ENCODE measurements at places on chromosomes 2 and 18.

GRCh38 chr2:223860809-223861738 lies 23.7 kb upstream of the AP1S3 start:
- DNase-seq = no peak

GRCh38 chr2:32877587-32878510 lies 68.9 kb upstream of the LTBP1 start:
- DNase-seq = no peak

DNA sequence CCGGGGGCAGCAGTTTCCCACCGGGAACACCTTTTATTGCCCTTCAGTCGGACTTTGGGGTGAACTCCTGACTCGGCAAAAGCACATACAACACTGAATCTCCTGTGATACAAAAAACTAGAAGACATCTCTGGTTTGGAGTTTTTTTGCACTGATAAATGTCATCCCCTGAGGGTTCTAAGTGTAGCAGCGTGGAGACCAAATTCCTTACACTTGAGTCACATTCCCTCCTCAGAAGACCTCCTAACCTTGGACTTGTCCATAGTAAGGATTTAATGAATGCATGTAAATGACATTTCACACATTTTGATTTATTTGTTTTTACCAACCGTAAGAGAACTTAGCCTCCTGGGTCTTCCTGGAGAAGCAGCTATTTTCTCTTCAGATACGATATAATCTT lies 54.0 kb upstream of the GPR45 start:
- no peak for DNase-seq

DNA sequence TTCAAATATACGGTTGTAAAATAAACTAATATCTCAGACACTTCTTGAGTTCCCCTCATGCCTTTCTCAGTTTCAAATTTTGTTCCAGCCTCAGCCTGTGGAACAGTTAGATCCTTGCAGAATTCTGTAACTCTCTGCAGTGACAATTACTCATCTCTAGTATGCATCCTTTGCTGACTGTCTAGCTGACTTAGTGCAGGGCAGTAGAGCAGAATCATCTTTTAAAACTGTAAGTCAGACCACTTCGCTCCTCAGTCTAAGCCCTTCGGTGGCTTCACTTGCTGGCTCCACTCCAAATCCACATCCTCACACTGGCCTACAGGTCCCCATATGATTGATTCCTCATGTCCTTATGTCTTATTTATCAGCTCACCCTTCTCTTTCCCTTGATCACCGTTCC lies 164.1 kb upstream of the ZSWIM2 start:
- DNase-seq = no peak

- no peak for DNase-seq
Observed at GRCh38 chr2:210503001-210503623, 26.6 kb upstream of the LANCL1 start.

DNA sequence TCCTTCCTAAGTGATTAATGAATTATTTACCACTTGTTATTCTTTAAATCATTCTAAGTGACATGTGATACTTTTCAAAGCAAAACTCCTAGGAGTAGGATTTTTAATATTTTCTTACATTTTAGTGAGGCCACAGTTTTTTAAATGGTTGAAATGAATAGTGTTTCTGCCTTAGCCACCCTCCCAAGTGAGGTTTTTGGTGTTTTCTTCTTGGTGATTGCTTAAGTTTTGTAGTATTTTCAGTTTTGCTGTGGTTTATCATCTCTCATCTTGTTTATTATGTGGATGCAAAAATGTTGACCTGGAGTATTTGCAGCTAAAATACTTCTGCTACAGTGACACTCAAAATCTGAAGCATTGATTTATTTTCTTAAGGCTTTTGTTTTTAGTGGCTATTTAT lies 9.8 kb downstream of the AFTPH start:
- DNase-seq = no peak

GRCh38 chr2:188810586-188810985 lies 163.6 kb upstream of the COL3A1 start:
- no peak for DNase-seq

DNA sequence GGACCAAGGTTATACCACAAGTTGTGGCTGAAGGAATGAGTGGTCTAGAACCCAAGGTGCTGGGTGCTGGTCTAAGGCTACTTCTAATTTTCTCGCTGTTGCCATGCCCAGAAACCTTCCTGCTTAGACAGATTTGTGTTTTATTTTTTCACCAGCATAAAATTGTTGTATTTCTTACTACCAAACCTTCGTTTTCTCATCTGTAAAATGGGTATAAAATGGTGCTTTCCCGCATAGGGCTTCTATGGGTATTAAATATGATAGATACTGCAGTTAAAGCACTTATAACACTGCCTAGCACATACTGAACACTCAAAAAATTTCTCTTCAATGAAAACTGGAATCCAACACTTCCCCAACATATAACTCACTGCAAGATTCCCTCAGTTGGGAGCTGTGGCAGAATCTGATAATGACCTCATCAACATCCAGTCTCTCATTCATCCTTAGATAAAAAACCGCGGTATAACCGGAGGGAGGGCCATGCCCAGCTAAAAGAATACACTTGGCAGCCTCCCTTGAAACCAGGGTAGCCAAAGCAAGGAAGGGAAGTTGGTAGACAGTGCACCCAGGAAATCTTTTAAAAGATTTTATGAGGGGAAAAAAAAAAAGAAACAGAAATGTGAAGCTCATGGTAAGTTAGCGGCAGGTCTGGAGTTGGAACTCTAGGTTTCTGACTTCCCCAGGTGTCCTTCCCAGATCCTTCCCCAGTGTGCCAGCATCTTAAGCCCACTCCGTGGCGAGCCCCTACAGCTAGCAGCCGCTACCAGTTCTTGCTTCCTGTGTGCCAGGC lies 1.2 kb downstream of the NEMP2 start:
- DNase-seq = no peak

DNA sequence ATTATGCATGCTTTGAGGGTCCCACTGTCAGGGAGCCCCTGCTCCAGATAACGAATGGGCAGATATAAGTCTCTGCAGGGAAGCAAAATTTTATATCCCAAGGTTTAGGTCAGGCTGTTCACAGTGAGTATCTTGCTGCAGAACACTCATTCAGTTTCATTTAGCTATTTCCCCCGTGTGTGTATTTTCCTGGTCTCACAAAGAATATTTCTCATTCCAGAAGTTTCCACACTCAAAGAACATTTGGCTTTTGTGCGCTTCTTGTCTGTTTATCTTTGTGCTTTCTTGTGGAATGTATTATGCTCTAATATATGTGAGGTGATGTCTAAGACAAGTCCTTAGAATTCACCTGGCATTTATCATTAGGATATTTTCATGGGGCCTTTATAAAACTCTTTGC lies 140.4 kb upstream of the MMADHC start:
- DNase-seq = no peak

GRCh38 chr2:170122883-170123547 lies 54.9 kb upstream of the MYO3B start:
- no peak for DNase-seq

GRCh38 chr18:53862921-53863320 lies 361.5 kb downstream of the MBD2 start:
- no peak for DNase-seq

- no peak for DNase-seq
Observed at GRCh38 chr2:203246646-203247045, 7.8 kb downstream of the CYP20A1 start.

DNA sequence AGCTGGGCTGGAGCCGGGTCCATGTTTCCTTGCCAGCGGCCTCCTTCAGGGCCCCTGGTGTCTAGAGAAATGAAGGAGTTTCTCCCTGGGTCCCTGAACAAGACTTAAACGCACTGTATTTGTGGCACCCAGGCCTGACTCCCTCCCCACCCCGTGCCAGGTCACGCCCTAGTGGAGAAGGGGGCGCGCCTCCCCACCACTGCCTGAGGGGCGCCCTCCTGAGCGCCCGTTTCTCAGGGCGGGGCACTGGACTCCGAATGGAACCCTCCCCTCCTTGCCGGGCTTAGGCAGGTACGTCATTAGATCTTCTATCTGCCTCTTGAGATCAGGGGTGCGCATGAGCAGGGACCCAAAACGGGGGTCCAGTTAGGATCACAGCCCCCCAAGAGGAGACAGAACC lies 16.3 kb downstream of the ODC1 start:
- no peak for DNase-seq

DNA sequence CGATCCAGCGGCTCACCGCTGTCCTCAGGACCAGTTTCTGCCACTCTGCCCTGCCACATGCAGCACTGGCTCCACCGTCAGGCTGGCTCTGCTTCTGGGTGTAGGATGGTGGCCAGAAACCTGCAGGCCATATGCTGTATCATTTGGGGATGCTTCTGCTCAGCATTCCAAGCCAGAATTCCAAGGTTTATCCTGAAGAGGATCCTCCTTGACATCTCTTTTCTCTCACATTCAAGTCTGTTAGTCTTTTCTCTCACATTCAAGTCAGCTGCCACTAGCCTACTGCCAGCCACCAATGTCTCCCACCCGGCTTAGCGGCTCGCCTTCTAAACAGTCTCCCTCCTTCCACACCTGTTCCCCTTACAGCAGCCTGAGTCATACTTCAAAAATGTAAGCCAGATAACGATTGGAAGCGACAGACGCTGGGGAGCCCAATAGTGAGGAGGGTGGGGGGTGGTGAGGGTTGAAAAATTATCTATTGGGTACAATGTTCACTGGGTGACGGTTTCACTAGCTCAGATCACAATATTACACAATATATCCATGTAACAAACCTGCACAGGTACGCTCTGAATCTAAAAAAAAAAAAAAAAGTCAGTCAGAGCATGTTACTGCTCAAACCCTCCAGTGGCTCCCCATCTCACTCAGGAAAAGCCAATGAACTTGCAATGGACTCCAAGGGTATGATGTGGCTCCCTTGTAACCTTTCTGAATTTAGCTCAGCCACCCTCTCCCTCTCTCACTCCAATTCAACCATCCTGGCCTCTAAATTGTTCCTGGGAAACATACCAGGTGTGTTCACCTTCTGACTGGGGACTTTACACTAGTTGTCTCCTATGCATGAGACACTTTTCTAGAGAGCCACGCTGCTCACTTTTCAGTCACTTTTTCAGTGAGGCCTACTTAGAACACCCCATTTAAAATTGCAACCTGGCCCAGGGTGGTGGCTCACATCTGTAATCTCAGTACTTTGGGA lies 38.8 kb upstream of the SP3 start:
- no peak for DNase-seq

DNA sequence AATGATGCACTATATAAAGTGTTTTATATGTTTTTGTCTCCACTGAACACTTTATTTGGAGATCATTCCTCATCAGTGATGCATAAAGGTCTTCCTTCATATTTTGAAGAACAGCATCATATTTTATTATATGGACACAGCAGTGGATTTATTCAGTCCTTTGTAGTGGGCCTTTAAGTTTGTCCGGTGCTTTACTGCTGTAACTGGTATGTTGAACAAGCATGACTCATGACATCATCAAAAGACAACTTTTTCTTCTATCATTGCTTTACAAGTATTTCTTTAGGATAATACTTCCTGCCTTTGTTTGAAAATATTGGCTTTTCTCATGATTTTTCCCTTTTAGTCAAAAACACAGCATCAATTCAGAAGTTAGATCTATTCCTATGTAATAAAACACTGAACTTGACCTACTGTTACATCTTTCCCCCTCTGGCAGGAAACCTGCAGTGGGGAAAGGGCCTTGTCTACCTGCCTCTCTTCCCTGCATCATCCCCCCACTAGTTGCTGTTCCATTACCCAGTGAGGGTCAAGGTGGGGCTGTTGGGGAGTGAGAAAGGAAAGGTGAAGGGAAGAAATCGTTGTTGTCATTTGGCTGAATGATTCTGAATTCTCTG lies 241.2 kb downstream of the CYP26B1 start:
- DNase-seq = no peak

- DNase-seq = peak; percentile 63
Observed at GRCh38 chr2:240642061-240642805, 17.0 kb downstream of the GPR35 start.

DNA sequence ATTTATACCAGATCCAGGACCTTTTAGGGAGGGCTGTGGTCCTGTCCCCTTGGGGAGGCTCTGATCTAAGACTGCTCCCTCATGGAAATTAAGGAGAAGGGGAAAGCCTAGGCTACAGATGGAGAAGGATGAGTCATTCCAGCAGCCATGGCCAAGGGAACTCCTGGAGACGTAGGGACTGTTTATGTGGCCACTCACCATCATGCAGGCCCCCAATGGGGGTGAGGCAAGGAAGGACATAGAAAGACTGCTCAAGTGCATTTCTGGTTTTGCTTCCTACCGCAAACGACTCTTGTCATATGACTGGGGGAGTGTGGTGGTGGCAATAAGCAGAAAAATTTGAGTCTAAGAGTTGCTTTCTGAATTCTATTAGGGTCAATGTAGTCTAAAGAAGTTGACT lies 54.0 kb upstream of the CYP1B1 start:
- DNase-seq = no peak

GRCh38 chr2:67085146-67085545 lies 312.0 kb upstream of the ETAA1 start:
- no peak for DNase-seq

DNA sequence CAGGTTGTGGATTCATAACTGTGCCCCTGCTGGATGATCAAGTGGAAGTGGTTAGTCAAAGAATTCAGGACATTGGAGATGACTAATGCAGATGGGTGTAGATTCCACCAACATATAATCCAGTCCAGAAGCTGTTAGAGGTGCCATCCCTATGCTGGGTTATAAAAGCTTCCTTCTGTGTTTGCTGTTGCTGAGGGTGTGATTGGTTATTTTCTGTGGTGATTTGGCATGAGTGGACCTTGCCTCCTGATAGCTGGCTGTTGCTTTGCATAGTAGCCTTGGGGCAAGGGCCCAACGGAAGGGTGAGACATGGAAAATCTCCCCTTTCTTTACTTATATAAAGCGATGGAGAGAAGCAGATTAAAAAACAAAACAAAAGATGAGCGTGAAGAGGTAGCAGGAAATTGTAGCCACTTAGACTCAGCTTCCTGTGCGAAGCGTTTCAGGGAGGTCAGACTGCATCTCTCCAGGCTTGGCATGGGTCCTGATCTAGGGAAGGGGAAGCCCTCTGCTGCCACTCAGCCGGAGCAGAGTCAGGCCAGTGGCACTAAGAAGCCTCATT lies 190.4 kb downstream of the FMNL2 start:
- DNase-seq = no peak

- DNase-seq = no peak
Observed at GRCh38 chr2:131146231-131146630, 41.1 kb downstream of the PLEKHB2 start.

GRCh38 chr2:11397513-11397912 lies 53.1 kb upstream of the ROCK2 start:
- no peak for DNase-seq
